ENCODE measurements at places on chromosomes 4 and X.

DNA sequence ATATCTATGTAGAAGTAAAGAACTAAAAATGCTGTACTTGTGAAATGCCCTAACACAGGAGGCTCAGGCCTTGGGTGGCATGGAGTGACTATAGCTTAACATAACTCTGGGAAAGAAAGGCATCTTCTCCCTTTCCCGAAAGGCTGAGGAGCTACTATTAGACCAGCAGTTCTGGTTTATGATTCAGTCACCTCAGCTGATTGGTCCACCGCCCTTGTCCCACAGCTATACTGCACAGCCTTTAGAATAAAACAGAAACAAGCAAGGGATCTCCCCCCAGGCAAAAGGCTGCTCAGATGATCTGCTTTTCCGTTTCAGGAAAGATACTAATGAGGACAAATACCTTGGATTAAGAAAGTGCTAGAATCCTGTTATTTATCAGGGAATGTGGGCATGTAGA, 171.3 kb downstream of the SNCA start:
- no peak for DNase-seq

- DNase-seq, result no peak
Measured at GRCh38 chrX:111568354-111568753, 56.9 kb downstream of the SERTM2 start.

DNA sequence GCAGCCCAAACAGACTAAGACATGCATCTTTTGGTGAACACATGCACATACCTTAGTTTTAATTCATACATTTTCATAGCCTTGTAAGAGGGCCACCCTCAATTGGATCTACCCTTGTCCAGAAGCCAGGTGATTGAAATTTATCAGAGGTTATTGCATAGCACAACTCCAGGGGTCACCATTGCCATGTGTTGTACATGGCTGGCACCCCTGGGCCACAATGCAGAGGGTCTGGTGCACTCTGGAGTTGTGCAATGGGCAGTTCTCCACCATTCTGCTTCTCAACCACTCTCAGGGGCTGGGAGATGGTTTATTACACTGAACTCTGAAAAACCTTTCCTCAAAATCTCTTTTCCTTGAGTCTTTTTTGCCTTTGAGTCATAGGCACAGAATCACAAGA, 184.4 kb upstream of the CXorf66 start:
- DNase-seq, result no peak

DNA sequence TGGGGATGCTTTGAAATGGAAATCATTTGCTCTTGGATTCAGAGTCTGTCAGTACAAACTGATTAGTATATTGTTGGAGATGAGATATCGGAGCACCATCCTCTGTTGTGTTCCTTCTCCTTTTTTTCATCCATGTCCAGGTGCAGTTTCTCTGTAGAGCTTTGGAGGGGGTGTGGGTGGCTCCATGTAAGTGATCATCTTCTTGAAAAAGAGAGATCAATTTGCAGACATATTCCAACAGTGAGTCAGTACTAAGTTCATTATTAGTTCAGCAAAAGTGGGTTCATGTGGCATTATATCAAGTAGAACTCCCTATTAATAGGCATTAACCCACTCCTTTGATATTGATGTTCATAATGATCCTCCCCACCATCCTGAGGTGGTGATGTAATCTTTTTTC, 18.9 kb downstream of the FRAS1 start:
- DNase-seq, result no peak

DNA sequence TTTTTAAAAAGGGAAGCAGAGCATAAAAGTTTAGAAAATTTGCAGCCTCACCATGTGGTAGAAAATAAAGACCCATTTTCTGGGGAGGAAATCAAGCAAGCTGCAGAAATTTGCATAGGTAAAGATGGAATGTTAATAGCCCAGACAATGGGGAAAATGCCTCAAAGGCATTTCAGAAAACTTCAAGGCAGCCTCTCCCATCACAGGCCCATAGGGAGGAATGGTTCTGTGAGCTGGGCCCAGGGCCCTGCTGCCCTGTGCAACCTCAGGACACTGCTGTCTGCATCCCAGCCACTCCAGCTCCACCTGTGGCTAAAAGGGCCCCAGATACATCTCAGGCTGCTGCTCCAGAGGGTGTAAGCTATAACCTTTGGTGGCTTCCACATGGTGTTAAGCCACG, 137.9 kb downstream of the INPP4B start:
- no peak for DNase-seq

DNA sequence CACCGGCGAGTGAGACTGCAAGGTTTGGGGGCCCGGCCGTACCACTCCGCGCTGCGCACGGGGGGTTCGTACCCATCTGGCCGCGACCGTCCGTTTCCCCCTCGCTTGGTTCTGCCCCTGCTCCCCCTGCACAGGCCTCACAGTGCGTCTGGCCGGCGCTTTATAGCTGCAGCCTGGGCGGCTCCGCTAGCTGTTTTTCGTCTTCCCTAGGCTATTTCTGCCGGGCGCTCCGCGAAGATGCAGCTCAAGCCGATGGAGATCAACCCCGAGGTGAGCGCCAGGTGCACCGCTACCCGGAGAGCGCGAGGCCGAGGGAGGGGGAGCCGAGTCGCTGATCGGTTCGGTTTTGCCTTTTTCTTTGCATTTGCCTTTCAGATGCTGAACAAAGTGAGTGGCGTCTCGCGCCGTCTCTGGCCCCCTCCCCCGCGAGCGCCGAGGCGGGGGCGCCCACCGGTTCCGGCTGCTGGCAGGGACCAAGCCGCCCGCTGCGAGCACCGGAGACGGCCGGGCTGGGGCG, at the start of gene UCHL1:
UCHL1 (plus strand) TSS at position 189 of the 517 bp plus-strand sequence; CDS start at position 238, 49 bp downstream.
- DNase-seq, result no peak
